ENCODE measurements at places on chromosomes 6 and 20.

GRCh38 chr6:33452496-33452895 is 1.9 kb upstream of the ZBTB9 start:
- DNase-seq, result no peak

DNA sequence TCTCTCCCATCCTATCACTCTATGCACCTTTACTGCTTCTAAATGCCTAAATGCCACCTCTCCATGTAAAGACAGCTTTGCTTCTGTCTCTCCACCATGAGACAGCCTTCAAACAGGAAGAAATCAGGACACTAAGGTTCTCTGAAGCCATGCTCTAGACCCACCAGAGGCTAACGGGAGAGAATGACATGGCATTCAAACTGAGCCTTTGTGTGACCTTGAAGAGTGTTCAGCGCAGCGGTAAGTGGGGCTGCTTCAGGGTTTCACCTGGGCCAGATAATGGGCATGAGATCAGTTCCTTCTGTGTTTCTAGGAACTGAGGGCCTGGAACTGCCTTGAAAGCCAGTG is 20.1 kb downstream of the FAM50B start:
- DNase-seq, result no peak

GRCh38 chr20:63702751-63703470 is 4.9 kb downstream of the ARFRP1 start:
- no peak for DNase-seq

GRCh38 chr6:151179321-151179720 is 60.4 kb upstream of the AKAP12 start:
- no peak for DNase-seq

DNA sequence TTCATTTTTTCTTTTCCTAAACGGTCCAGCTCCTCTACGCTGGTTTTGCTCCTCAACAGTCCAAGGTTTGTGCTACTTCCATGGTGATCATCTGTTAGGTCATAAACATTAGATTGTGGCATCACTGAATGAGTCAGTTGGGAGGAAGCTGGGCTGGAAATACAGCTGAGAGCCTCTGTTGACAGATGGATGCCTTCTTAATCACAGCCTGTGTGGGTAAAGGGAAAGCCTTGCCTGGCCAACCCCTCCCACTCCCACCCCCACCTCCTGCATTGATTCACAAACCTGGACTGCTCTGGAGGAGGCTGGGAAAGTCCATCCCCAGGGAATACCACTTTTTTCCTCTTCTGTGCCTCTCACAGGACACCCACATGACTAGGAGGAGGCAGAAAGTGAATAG is 180.6 kb upstream of the CCN2 start:
- DNase-seq, result peak; percentile 8

- DNase-seq, result no peak
Measured at GRCh38 chr20:22536141-22536828, 48.1 kb downstream of the FOXA2 start.

All from NT2/D1 (cell line).